ENCODE measurements at places on chromosomes 3 and 15. TPM values are rescaled to one million over a fixed set of nuclear protein-coding genes. Genes with fewer than 3 reads are reported as not detected.

DNA sequence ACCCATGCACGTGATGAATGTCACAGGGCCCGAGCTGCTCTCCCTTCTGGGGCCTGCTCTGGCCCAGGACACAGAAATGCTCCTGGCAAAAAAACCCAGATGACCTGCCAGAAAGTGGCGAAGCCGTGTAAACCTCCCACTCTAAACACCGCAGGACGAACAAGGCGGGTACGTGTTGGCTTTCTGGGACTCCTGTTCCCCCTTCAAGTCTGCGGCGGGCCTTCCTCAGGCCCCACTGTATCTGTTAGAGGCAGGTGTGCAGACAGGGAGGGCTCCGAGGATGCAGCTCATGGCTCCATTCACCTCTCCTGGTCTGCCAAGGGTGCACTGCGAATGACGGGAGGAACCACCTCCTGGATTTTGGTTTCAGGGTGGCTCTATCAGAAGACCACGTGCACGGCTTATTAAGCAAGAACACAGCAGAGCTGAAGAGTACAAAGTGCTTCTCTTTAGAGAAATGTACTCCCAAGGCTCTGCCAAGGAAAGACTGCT lies 173.8 kb downstream of the ADAMTS17 start:
- no peak for DNase-seq

DNA sequence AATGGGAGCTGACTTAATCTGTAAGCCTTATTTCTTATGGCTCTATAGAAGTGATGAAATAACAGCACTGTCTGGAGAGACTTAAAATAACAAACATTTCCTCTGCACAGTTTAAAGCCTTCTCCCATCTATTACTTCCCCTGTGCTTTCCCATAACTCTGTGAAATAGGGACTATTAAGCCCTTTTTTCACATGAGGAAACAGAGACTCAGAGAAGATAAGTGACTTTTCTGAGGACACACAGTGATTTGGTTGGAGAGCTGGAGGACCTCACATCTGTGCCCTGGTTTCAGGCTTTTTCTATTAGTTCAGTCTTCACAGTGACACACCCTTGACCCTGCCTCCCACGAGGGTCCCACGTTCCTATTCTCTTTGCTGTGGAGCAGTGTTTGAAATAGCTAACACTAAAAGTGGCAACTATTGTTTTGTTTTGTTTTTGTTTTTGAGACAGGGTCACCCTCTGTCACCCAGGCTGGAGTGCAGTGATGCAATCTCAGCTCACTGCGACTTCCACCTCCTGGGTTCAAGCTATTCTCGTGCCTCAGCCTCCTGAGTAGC lies 82.9 kb downstream of the ST6GAL1 start:
- no peak for DNase-seq

SNX22 gene
- total RNA-seq: 0.78 TPM

KLHL24 gene
- total RNA-seq: 46.2 TPM

FAM107A gene
- 26.4 TPM for total RNA-seq

ADGRG7 gene
- total RNA-seq: not detected

DNA sequence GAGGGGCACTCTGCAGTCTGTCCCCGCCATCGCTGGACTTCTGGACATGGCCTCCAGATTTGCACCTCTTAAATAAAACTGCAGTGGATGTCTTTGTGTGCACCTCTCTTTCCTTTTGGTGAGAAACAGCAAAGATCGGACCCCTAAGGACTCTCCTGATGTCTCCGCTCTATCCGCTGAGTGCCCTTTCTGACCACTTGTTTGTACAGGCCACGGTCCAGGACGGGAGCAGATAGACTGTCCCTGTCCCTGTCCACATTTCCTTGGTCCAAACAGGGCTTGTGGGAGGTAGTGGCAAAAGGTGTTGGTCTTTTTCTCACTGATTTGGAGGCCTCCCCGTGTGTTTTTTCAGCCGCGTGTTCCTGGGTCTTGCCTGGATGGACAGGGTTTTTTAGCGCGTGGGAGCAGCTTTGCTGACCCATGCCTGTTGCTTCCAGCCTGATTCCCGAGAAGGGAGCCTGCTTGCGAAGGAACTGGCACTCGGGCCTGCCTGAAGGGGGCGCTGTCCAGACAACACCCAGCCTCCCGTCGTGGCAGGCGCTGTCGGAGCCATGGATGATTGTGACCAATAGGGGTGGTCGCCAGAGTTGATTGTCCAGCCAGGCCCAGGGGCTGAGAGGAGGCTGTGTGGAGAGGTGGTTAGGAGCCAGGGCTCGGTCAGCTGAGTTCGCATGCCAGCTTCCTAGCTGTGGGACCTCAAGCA lies 13.2 kb upstream of the STAB1 start:
- no peak for DNase-seq

DNA sequence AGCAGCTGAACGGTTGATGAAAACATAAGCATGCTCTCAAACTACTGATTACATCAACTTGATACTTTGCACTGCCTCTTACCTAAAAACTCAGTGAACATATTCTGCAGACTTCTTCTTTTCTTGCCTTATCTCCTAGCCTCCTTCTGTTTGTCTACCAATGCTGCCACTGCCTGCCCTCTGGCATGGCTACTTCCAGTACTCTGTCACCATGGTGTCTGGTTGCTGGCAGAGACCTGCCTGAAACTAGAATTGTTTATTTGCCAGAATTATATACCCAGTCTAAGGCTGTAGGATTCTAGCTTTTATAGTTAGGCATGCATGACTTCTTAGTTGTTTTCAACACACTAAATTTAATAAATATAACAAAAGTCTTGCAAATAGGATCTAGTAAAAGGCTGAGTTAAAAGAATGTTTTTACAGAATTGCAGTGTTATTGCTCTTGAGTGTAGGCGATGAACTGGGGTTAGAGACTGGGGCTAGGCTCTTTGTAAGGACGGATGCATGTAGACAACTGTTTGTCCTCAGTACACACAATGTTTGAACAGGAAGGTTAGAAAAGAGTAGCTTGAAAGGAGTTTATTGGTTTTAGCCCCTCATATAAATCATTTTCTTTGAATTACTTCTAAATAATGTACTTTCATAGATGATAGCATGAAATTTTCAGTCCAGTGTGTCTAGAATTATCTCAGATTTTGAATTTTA lies 116.3 kb downstream of the KCNAB1 start:
- DNase-seq: no peak

GRCh38 chr15:92880796-92881195 lies 19.3 kb upstream of the CHD2 start:
- DNase-seq: no peak

GRCh38 chr15:81010086-81010485 lies 9.4 kb downstream of the TLNRD1 start:
- DNase-seq: no peak

DNA sequence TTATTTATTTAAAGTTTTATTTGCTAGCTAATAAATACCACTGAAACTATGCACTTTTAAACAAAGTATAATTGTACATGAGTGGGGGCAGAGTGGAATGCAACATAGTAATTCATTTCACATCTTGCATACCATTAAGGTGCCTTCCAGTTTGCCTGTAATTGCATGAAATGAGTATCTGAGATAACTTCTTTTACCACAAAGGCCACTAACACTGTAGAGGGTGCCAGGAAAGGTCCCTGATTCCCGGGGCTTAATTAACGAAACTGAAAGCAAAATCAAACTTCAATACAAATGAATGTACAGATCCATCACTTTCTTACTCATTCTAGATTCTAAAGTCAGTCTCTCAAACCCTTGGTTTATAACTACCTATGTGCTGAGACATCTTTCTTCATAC lies 2.1 kb downstream of the CD47 start:
- no peak for DNase-seq

DNA sequence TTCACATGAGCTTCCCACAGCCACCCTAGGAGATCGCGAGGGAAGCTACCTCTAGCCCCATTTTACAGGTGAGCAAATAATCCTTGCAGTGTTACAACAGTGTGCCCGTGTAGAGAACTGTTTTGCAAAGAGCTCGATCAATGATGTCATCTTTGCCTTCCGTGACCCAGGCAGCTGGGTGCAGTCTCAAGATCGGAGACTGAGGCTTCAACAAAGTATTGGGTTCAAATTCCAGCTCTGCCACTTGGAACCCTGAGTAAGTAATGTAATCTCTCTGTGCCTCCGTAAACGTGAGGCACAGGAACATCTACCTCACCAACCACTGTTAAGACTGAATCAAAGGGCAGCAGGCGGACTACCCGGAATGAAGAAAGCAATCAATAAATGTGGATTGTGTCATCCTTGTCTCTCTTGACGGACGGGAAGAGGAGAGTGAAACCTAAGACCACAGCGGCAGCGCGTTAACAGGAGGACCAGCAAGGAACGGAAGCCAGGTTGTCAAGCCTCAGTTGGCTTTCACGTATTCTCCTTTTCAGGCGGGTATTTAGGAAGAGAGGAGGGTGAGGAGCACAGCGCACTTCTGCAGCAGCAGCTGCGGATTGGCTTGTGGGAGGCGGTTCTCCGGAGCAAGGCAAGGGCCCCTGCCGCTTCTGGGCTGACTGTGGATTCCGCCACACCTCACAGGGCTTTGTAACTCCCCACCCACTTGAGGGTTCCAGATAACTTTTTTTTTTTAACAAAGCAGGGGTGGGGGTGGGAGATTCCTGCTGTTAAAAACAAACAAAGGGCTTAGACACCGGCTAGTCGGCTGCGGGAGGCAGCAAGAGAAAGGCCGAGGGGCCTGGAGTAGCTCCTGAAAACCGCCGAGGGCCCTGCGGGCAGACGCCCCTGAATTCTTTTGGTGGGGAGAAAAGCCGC lies 1.5 kb upstream of the SMAD3 start:
- peak; percentile 65 for DNase-seq

DNA sequence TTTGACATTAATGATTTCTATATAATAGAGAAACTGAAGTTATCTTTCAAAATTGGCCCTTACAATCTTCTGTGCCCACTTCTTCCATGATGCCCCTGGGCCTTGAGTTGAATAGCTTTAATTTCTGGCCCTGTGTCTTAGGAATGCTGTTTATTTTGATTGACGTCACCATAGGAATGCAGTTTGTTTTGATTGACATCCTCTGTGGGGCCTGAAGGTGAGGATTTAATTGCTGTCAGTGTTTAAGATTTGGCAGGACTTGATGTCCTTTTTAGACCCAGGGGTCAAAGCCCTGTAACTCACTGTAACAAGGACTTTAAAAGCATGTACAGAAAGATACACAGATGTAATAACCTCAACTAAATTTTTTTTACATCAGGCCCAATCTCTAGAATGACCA lies 83.3 kb downstream of the GLDN start:
- DNase-seq: no peak

GRCh38 chr3:13186435-13186815 lies 113.2 kb upstream of the IQSEC1 start:
- no peak for DNase-seq

DNA sequence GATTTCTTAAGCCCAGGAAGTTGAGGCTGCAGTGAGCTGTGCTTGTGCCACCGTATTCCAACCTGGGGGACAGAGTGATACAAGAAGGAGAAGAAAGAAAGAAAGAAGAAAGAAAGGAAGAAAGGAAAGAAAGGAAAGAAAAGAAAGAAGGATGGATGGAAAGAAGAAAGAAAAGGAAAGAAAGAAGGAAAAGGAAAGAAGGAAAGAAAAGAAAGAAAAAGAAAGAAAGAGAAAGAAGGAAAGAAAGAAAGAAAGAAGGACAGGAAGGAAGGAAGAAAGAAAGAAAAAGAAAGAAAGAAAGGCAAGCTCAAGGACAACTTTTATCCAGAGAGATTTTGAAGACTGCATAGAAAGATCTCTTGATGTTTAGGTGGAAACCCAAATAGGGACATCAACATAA lies 120.7 kb downstream of the GMNC start:
- no peak for DNase-seq

- no peak for DNase-seq
Measured at GRCh38 chr3:108051005-108051404, 39.8 kb downstream of the CD47 start.

UBAP1L gene
- 4.6 TPM for total RNA-seq

DNA sequence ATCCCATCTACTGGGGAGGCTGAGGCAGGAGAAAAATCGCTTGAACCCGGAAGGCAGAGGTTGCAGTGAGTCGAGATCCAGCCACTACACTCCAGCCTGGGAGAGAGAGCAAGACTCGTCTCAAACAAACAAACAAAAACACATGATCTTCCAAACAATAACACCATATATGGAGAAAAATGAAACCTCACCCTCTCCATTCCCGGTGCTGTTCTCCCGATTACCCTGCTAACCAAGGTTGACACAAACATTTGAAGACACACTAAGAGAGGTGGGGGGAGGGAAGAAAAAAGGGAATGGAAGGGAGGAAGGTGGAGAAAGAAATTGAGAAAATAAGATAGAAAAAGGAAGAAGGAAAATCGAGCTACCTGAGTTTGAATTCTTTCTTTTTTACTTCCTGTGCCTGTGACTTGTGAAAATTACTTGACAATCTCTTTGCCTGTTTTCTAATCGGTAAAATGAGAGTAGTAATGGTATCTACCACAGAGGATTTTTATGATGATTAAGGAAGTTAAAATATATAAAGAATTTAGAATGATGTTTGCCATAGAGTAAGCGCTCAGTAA lies 1.1 kb upstream of the PLSCR2 start:
- no peak for DNase-seq

DNA sequence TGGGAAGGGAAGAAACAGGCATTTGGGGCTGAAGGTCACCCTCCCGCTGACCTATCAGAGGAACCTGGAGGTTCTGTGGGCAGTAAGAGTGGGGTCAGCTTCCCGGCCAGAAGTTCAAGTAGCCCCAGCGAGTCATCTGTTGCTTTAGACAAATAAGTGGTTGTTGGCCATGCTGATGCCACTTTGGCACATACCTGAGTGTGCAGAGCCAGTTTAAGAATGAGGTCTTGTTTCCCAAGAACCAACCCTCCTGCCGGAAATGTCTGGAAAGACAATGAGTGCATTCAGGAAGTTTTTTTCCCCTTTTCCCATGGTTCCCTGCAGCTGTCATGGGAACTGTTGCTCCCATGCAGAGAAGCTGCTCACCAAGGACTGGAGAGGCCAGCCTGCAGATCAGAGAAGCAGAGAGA lies 166.7 kb downstream of the ZNF621 start:
- peak; percentile 8 for DNase-seq

GRCh38 chr3:134799393-134799792 lies 4.3 kb downstream of the EPHB1 start:
- DNase-seq: no peak

DNA sequence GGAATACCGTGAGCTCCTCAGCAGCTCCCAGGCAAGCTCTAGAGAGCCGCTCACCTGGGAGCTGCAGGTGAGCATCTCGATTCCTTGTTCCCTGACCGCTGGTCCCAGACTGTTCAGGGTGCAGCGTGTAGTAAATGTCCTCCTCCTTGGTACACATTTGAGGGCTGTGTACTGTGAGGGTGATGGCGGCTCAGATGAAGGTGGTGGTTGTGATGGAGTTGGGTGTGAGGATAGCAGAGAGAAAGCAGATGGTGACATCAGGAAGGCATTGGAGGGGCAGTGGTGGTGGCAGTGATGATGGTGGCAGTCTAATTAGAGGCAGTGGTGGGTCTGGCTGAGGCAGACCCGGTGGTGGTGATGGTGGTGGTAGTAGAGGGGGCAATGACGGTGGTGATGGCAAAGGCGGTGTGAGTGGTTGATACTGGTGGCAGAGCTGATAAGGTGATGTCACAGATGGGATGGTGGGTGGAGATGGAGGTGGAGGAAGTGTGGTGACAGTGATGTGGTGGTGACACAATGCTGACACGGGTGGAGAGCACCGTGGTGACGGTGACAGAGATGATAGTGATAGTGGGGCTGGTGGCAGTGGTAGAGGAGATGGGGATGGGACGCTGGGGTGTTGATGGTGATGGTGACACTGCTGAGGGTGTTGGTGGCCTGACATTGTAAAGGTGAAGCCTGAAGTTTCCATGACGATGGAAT lies at the start of gene DNAJB8:
TSS of gene DNAJB8 (minus strand) at position 51 of the 702 bp plus-strand sequence. CDS start 3,645 bp downstream, outside the sequence.
- DNase-seq: no peak

ECE2 gene
- total RNA-seq: 11.7 TPM
